Hematopoietic multipotent progenitor cell treated with erythropoietin and hydrocortisone succinate and interleukin-3 and kit ligand, for 17 days (in vitro differentiated cells): ENCODE measurements at places on chromosomes 5 and 9.

- no peak for DNase-seq
Measured at GRCh38 chr9:2624051-2624682, 2.6 kb downstream of the VLDLR start.

GRCh38 chr5:14397717-14398116 lies 183.9 kb upstream of the OTULINL start:
- DNase-seq = no peak

DNA sequence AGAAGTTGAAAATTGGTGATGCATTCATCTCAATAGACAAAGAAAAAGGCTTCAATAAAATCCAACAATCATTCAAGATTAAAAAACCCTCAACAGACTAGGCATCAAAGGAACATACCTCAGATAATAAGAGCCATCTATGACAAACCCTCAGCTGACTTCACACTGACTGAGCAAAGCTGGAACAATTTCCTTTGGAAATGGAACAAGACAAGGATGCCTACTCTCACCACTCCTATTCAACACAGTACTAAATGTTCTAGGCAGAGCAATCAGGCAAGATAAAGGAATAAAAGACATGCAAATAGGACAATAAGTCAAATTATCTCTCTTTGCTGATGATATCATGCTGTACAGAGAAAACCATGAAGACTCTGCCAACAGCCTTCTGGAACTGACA lies 1188.1 kb downstream of the DTWD2 start:
- no peak for DNase-seq

GRCh38 chr9:84781931-84782866 lies 112.7 kb downstream of the NTRK2 start:
- DNase-seq = no peak

DNA sequence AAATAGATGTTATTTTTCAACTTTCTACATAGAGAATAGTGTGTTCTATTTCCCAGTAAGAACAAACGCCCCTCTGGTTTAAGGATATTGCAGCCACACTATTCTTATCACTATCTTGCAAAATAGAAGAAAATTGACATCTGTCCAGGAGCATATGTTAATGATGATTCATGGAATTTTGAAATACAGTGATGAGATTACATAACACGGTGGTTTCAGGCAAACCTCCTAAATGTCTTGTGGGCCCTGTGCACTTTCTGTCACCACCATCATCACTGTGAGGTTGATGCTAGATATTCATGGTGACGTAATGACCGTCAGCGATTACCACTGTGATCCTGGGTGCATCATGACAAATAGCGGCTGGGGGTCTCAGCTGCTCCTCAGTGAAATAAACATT lies 48.1 kb downstream of the CFAP90 start:
- DNase-seq = no peak

DNA sequence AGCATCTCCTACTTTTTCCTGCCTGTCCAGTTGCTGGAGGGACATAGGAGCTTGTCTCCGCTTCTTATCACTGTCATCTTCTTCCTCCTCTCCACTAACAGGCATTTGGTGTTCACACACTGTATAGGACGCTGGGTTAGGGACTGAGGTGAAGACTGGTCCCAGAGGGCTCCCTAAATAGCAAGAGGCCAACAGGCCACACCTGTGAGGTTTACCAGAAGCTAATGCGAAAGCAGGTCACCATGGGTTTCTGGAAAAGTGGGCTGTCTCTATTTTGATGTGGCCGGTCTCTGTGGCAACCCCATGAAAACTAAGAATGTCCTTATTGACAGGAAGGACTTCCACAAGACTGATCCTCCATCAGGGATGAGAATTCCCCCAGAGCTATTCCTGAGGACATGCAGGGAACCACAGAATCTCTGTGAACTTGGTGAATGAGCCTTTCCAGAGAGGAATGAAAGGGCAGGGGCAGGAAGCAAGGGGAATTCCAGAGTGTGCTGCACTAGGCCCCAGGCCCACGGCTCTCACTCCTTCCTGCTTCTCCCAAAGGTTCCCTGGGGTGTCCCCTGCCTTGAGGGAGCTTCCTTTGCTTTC lies 61.7 kb downstream of the DAP start:
- DNase-seq = no peak

GRCh38 chr9:76876098-76876497 lies 29.8 kb downstream of the PRUNE2 start:
- no peak for DNase-seq

GRCh38 chr5:161391724-161392123 lies 154.8 kb downstream of the GABRB2 start:
- DNase-seq = no peak

DNA sequence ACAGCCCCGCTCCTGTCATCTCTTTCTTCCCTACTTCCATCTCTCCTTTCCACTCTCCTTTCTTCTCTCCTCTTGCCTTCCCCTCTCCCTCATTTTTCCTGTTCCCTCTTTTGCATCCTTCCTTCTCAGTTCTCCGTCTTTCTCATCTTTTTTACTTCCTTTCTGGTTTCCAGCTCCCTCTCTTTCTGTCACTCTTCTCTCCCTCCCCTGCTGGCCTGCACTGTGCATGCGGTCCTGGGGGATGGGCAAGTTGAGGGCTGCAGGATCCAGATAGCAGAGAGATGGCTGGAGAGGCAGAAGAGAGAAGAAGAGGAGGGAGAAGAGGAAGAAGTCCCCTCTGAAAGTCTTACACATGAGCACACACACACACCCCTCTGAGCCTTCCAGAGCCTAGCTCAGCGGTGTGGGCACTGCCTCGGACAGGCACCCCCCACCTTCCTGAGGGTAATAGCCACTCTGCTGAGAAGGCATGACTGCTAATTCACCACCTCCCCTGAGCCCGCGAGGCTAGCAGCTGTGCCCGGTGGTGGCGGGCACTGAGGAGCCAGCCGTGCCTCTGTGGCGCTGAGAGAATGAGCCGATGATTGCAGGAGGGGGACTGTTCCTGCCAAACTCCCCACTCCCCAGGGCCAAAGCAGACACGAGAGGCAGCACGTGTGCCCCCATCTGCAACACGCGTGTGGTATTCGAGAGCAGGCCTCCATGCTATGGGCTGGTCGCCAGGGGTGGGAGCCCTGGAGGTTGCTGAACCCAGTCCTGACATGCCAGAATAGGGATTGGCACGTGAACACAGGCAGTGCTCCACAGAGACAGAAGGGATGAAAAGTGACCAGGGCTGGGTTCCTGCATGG lies 3.7 kb upstream of the CAMK2A start:
- no peak for DNase-seq

DNA sequence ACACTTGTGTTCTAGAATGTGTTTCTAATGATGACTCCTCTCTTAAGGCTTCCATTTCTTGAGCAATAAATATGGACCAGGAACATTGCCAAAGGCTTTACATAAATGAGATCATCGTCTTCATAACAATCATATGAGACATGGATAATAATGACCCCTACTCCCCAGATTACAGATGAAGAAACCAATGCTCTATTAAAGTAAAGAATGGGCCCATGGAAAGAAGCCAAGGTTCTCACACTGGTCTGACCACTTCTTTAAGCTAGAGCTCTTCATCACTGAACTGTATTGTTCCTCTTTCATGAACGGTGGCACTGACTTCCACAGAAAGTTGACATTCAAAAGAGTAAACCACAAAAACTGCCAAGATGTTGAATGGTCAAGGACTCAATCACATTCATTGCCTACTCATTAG lies 65.3 kb downstream of the MARCHF3 start:
- DNase-seq = no peak

DNA sequence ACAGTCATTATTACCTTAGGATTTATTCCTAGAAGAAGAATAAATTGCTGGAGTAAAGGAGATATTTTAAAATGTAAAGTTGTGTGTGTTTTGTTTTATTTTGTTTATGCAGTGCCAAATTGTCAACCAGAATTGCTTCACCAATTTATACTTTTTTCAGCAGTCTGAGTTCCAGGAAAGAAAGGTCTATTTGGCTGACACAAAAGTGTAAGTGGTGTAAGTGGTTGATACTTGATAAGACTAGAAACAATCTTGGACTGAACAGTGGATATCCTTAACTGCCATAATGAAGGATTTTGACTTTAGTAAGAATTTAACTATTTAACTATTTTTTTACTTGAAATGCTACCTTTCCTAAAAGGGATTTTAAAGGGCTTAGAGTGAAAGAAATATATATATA lies 37.7 kb downstream of the TYRP1 start:
- no peak for DNase-seq

- no peak for DNase-seq
Measured at GRCh38 chr9:135618866-135619598, 20.3 kb downstream of the GLT6D1 start.

GRCh38 chr5:74141053-74141452 lies 499.5 kb downstream of the ENC1 start:
- no peak for DNase-seq

GRCh38 chr5:133229931-133230664 lies 178.3 kb downstream of the HSPA4 start:
- no peak for DNase-seq

DNA sequence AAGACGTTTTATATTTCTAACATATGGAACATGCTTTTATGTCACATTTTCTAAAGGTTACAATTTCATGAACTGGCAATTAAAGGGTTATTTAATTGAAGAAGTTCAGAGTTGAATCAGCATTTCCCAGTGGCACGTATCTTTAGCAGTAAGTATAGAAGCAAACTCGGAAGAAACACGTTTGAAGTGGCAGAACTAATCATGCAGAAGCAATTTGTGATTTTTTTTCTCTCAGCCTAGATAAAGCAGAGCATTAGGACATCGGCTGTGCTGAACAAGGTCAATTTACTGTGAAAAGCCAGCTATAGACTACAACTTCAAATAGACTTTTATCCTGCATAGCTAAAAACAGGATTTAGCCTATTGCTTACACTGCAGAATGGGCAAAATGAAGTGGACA lies 104.7 kb downstream of the ISL1 start:
- no peak for DNase-seq

DNA sequence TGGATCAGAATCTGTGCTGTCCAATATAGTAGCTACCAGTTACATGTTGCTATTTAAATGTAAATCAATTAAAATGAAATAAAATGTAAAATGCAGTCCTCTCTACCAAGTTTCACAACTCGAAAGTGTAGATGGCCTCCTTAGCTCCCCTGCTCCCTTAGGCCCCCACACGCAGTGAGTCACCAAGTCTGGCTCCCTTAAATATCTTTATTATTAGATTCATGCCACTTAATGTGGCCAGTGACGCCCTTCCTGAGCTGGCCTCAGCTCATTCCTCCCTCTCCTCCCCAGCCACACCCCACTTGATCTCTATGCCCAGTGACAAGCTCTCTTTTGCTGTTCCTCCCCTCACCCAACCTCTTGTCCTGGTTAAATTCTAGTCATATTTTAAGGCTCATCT lies 88.4 kb upstream of the DNAH5 start:
- no peak for DNase-seq

DNA sequence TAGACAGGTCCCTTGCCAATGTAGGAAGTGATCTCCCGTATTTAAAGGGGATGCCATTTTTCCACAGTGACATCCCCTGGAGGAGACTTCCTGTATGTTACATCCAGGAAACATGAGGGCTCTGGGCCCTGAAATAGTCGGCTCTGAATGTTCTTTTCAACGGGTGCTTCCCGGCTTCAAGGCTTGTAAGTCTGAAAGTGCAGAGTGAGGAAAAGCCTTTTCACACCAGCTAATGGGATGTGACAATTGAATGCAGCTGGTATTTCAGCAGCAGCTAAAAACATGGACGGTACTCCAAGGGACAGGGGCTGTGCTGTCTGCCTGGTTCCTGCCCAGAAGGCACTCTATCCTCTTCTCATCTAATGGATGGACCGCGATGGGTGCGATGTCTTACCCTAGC lies 1.4 kb downstream of the IL9 start:
- DNase-seq = no peak

GRCh38 chr9:135606885-135607259 lies 32.5 kb downstream of the GLT6D1 start:
- no peak for DNase-seq

- DNase-seq = no peak
Measured at GRCh38 chr5:58456486-58456885, 3.4 kb downstream of the PLK2 start.

- DNase-seq = no peak
Measured at GRCh38 chr9:92718086-92719001, 46.3 kb downstream of the BICD2 start.

- DNase-seq = no peak
Measured at GRCh38 chr9:133737774-133738639, at the start of gene SARDH. Gene SARDH, minus strand, starts transcription at chr9:133738352. Its CDS starts 4,179 bp downstream, at chr9:133734173.

DNA sequence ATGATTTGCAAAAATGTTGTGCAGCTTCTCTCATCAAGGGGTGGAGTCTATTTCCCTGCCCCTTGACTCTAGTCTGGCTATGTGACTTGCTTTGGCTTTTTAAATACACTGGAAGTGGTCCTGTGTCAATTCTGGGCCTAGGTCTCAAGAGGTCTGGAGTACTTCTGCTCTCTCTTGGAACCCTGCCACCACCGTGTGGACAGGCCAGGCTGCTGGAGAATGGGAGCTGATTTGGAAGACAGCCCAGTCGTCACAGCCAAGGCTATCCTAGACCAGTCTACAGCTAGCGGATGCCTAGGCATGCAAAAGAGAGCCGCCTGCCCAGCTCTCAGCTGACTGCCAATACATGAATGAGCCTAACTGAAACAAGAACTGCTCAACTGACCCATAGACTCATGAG lies 56.7 kb upstream of the CLINT1 start:
- no peak for DNase-seq

DNA sequence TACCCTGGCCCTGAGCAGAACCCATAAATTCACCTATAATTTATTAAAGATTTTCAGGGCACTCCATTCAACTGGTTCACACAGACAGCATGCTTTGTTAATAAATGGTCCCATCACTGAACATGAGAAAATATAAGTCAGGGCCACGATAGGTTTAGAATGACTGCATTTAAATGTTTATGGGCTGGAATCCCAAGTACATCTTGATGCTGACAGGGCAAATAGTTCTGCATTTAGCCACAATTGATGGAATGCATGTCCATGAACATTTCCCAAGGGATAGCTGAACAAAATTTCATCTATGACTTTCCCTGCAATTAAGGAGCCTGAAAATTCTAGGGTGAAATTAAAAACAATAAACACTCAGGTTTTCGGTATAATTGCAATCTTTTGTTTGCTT lies 124.5 kb downstream of the CAAP1 start:
- no peak for DNase-seq

- no peak for DNase-seq
Measured at GRCh38 chr5:132065951-132066701, 5.7 kb downstream of the IL3 start.

DNA sequence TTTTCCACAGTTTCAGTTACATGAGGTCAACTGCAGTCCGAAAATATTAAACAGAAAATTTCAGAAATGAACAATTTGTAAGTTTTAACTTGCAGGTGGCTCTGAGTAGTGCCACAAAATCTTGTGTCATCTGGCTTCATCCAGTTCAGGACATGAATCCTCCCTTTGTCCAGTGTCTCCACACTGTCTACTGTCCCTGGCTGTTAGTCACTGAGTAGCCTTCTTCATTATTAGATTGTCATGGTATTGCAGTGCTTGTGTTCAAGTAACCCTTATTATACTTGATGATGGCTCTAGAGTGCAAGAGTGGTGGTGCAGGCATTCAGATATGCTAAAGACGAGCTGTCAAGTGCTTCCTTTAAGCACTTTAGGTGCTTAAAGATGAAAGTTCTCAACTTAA lies 65.3 kb downstream of the CFAP95 start:
- no peak for DNase-seq

GRCh38 chr9:78296201-78296892 lies 578 bp upstream of the PSAT1 start:
- no peak for DNase-seq
